T-helper 9 cell (primary cell): ENCODE measurements at places on chromosomes 3 and 15.

DNA sequence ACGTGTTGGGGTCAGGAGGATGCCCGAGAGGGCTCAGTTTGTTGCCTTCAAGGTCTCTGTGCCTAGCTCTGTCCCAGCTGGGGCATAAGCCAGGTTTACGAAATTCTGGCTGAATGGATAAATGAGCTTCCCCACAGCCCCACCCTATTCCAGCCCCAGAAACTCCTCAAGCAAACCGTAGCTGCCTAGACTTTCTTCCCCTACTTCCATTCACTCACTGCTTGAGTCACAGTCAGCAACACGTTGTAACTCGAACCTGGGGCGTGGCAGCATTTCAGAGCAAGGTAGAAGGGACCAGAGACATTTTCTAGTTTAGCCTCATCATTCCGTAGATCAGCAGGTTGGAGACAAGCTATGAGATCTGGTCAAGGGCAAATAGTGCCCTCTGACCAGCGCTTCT lies 24.2 kb downstream of the NMNAT3 start:
- DNase-seq: no peak

- no peak for DNase-seq
Observed at GRCh38 chr3:39911465-39912309, 102.3 kb downstream of the MYRIP start.

DNA sequence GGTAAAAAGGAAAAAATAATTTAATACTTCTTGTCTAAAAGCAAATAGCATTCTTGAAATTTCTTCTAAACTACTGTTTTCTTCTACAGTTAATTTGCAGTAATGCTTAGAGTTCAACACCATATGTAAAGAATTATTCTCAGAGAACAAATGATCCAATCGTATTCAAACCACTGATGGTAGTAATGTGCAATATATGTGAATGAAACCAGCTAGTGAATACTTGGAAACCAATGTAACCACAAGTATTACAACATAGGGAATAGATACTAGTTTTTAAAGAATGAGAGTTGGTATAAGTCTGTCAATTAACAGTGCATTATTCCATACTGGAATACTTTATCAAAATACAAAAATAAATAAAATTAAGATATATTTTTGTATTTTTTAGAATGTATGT lies 850.0 kb downstream of the DIPK2A start:
- DNase-seq: no peak

GRCh38 chr3:48952510-48953118 lies 34.0 kb downstream of the ARIH2 start:
- peak; percentile 33 for DNase-seq

DNA sequence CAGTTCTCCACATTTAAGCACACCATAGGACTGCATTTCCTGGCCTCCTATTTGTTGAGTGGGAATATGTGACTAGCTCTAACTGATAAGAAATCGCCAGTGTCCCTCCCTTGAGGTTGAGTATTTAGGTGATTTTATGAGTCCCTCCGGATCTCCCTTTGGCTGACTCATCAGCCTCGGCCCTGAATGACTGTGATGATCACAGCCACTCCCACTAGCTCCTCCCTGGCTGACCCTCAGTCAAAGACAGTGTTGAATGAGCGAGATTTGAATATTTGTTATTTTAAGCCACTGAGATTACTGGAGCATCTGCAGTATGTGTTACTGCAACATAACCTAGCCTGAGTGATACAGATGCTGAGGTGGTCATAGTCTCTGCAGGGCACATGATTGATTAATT lies 515.3 kb downstream of the EPHB1 start:
- no peak for DNase-seq

GRCh38 chr15:43942194-43942593 lies 115.4 kb downstream of the WDR76 start:
- no peak for DNase-seq

GRCh38 chr15:38085114-38085513 lies 150.7 kb downstream of the TMCO5A start:
- no peak for DNase-seq

DNA sequence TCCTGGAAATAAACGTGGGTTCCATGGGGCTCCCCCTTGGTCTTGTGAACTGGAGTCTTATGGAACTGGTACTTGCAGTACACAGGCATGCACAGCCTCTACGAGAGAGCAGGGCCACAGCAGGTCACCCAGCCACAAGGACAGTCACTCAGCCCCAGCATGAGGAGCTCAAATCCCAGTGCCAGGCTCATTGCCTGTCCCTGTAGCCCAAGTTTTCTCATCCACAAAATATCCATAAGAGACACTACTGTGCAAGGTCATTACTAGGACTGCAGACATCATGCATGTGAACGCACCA lies 48.0 kb downstream of the CFAP92 start:
- DNase-seq: no peak

DNA sequence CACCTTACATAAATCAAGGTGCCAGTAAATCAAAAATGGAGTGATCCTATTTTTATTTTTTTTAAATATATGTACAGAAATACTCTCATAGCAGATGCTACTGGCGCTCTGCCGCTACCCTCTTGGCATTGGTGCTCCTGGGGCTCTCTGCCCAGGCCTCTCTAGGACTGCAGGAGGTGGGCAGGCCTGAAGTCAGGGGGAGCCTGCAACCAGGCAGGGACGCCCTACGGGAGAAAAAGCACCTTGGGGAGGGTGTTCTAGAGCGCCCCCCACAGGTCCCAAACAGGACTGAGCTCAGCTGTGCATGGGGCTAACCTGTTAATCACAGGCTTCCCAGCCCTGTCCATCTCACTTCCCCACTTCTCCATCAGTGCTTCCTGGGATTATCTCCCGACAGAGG lies 192.5 kb downstream of the SHQ1 start:
- DNase-seq: no peak

- no peak for DNase-seq
Observed at GRCh38 chr3:69428657-69429255, 42.9 kb upstream of the FRMD4B start.

DNA sequence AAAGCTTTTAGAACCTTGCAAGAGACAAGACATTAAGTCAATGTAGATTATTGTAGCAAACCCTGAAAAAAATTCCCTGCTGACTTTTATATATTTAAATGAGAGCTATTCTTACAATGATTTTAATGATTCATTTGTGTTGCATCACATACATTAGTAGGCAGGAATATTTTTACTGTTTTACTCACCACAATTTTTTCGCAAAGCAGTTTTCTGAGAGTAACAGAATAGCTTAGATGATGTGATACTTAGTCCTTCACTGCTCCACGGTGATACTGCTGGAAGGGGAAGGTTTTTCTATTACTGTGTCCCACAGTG lies 43.9 kb upstream of the CLRN1 start:
- DNase-seq: no peak

GRCh38 chr3:175278680-175279079 lies 419.5 kb downstream of the NAALADL2 start:
- DNase-seq: no peak

GRCh38 chr3:142768338-142768737 lies 44.5 kb downstream of the TRPC1 start:
- no peak for DNase-seq

DNA sequence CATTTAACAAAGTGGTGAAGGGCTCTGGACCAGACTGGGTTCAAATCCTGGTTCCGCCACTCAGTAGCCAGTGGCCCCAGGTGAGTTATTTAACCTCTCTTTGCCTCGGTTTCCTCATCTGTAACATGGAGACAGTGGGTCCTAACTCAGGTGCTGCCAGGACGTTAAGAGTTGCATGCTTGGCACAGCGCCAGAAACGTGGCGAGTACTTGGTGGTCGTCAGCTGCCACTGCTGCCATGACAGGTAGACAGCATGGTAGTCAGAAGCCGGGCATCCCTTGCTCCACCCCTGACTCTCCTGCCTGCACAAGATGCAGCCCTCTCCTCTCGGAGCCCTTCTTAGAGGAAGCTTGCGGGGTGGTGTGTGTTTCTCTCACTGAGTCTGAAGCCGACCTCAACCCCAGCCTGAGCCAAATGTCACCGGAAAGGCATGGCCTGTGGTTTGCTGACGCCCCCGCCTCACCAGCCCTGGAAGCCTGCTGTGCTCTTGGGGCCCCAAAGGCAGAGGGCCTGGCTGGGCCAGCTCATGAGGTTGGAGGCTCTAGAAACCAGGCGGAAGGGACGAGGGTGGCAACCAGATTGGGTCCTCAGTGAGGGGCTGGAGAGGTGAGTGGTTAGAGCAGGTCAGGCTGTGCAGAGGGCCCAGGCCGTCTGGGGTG lies 160.8 kb upstream of the TLE3 start:
- peak; percentile 28 for DNase-seq

DNA sequence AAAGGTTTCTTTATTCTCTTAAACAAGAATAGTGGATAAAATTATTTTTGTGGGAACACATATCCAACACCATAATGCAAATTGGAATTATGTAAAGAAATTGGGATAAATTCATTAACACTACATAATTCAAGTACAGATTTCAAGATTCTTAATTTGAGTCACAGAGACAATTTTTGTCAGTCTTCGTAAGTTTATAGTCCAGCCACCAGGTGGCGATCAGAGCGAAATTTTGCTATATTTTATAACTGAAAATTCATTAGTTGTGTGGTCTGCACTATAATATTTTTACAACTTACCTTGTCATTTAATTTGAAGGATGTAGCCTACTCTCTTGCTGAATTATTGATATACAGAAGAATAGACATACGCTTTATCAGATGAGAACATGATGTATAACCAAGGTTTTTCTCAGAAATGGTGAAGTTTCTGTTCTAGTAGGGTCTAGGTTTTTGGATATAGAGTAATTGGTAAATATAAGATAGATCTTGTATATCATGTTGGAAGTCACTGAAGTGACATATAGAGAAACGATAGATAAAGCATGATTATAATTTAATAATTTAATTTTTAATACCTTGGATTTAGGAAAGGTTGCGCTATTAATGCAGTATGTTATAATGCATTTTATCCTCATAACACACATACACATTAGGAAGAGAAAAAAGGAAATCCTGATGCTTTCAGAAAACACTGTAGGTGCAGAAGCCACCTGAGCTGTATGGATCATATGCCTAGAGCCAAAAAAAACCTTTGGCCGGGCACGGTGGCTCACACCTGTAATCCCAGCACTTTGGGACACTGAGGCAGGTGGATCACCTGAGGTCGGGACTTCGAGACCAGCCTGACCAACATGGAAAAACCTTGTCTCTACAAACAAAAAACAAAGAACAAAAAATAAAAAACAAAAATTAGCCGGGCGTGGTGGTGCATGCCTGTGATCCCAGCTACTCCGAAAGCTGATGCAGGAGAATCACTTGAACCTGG lies 31.7 kb downstream of the PLSCR4 start:
- peak; percentile 27 for DNase-seq

DNA sequence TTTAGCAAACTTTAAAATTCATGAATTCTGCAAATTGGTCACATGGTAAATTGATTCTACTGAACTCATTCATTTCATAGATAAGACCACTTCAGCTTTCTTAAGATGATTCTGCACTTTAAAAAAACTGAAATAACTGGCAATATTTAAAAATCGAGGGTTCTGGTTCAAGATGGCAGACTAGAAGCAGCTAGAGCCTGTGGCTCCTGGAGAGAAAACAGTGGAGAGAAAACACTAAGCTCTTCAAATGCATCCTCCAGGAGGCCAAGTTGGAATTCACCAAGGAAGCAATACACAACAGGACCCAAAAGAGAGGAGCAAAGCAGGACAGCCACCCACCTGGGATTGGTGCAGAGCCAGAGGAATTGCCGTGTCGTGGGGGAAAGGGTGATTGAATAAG lies 132.1 kb downstream of the SPATA16 start:
- DNase-seq: no peak

DNA sequence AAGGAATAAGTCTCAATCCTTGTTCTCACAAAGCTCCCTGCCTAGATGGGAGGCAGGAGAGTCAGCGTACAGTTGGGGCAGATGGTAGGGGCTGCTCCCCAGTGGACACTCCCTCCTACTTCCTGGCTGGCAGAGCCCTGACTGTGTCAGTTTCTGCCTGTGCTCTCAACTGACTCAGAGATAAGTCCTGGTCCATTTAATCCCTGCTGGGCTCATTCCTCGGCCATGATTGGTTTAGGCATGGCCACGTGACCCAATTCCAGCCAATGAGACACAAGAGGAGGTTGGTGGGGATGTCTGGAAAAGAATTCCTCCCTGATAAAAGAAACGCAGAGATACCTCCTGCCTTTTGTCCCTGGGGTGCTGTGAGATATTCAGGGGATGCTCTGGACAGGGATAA lies 118.1 kb upstream of the SLC6A11 start:
- no peak for DNase-seq

DNA sequence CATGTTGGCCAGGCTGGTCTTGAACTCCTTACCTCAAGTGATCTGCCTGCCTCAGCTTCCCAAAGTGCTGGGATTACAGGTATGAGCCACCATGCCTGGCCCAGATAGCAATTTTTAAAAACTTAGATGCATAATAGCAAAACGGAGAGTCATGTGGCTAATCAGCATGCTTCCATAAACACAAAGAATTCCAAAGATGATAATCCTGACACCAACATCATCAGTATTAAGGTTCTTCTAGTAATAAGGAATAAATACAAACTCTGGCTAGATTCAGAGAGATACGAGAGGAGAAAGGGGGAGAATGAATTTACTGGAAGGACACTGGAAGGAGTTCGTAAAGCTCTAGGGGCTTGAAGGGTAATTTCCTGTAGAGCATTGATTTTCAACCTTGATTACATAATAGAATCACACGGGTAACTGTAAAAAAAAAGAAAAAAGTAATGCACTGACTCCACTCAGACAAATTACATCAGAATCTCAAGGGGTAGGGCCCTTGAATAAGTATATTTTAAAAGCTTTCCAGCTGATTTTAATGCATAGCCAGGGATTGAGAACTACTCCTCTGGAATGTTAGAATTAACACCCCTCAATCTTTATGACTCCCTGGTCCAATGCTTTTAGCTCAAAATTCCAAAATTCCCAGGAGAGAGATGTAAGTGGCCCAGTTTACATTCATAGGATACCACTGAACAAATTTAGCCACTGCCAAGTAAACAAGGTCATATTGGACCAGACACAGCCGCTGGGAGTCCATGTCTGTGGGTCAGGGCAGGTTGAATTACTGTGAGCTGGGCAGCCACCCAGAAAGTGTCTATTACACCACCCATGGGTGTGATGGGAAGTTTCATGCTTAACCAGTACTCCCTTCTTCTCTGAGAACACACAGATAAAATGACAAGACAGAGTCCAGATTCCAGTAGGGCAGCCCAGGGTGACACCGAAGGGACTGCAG lies 243.9 kb downstream of the TBL1XR1 start:
- DNase-seq: no peak

- DNase-seq: no peak
Observed at GRCh38 chr3:12454076-12454815, 30.0 kb upstream of the TSEN2 start.

GRCh38 chr3:17872457-17872856 lies 130.0 kb upstream of the TBC1D5 start:
- no peak for DNase-seq

- DNase-seq: no peak
Observed at GRCh38 chr15:93029214-93029835, 59.7 kb downstream of the RGMA start.

- no peak for DNase-seq
Observed at GRCh38 chr15:87228460-87228859, 1028.1 kb downstream of the NTRK3 start.
